Hindlimb muscle (tissue), 1 donor: ENCODE measurements at places on chromosomes 12 and 14.

DNA sequence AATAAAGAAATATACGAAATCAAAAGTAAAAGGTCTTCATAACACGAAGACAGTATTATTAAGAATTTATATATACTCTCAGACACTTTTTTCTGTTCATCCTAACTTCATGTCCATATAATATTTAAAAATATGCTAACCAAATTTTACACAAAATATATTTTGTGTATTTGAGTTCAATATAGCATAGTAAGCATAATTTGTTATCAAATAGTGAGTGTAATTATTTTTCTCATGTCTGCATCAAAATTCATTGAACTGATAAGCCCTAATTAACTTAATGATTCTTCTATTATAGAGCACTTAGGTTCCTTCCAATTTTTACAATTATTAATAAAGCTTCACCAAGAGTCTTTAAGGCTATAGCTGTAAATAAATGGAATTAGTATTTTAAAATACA, 99.7 kb upstream of the SYT1 start:
- DNase-seq, result no peak

GRCh38 chr12:69998922-69999321, 173.9 kb downstream of the MYRFL start:
- DNase-seq, result no peak

- DNase-seq, result no peak
Observed at GRCh38 chr12:83818881-83819280, 1093.7 kb downstream of the SLC6A15 start.

- no peak for DNase-seq
Observed at GRCh38 chr12:8612629-8613028, at the start of gene AICDA. AICDA (minus strand) TSS chr12:8612859; CDS start chr12:8612767, 92 bp downstream.

GRCh38 chr12:94938583-94938982, 64.9 kb downstream of the NDUFA12 start:
- DNase-seq, result no peak

GRCh38 chr14:105028251-105028927, 7.5 kb upstream of the CDCA4 start:
- DNase-seq, result no peak

DNA sequence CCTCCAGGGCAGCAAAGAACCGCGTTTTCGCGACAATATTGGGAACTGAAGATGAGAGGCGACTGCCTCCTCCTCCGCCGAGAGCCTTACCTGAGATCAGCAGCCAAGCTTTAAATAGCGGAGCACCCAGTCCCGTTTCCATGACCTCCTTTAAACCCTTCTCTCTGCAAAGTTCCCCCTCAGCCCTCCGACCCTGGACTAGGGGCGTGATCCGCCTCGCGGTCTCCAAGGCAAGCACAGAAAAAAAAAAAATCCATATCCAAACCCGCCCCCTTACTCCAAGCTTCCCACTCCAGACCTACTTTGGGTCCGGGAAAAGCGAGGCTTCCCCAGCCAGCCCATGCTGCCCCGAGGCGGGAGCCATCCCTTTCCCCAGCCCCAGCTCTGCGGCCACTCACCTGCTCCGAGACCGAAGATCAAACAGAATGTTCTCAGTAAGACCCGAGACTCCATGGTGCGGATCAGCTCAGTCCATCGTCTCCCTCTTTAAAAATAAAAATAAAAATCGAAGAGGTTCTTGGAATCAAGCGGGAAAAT, 630 bp downstream of the NELL2 start:
- no peak for DNase-seq

DNA sequence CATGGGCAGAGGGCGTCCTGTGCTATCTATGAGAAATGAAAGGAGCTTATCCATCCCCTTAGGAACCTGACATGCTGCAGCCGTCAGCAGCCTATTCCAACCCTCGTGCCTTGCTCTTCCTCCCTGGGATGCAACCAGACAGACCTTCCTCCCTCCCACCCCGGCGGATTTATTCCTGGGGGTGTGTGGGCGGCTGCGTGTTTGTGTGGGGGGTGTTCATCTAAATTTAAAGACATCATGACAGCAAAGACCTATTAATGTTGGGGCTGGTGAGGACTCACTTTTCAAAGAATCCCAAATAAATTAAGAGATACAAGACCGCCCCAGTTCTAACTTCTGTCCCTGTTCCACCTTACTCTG, 52.0 kb downstream of the WSCD2 start:
- no peak for DNase-seq

- peak; percentile 92 for DNase-seq
Observed at GRCh38 chr12:75814851-75815754, 216.5 kb downstream of the PHLDA1 start.

DNA sequence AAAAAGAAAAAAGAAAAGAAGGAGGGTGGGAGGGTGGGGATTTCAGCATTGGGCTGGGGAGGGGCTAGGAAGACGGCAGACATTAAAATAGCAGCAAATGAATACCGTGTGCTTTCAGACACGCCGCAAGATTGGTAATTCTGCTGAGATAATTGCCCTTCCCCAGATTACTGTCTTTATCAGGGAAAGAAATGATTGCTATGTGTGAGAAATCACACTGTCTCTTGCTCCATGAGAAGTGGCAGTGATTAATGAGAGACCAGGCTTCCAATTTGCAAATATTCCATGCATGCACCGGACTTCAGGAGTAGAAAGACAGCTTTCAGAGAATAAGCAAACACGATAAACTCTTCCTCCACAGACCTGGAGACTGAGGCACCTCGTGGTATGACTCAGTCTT, 7.6 kb upstream of the KCNA5 start:
- no peak for DNase-seq

DNA sequence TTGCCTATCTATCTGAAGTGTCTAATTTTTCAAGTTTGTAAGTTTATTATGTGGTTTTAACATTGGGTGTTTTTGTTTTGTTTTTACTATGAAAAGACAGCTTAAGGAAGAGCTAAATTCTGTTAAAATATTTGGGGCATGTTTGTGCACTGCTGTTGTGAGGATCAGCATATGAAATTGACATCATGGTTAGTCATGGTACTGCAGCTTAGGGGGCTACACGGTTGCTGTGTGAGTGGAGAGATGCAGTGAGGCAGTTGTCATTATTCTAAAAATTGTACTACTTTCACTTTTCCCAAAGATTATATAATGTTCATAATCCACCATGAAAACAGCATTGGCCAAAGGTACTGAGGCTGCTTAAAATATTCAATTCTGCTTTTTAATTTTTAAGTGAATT, 49.0 kb downstream of the ZC3H14 start:
- DNase-seq, result no peak

DNA sequence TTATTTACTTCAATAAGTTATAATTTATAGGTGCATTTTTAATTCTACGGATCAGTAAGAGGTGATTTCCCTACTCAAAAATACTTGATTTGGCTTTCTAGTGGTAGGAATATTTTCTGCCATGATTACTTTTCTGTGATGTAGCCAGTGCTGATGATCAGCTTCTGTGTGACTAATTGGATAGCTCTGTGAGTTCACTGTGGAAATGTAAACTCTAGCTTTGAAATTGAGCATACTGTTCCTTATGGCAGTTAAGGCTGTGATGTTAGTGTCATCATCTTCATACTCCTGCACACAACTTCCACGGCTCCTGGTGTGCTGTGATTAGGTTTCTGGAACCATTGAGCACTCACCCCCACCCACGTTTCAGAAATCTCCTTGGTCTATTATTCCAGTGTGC, 48.2 kb downstream of the PLEKHA5 start:
- no peak for DNase-seq

- DNase-seq, result no peak
Observed at GRCh38 chr14:80404413-80404812, 193.1 kb upstream of the DIO2 start.

DNA sequence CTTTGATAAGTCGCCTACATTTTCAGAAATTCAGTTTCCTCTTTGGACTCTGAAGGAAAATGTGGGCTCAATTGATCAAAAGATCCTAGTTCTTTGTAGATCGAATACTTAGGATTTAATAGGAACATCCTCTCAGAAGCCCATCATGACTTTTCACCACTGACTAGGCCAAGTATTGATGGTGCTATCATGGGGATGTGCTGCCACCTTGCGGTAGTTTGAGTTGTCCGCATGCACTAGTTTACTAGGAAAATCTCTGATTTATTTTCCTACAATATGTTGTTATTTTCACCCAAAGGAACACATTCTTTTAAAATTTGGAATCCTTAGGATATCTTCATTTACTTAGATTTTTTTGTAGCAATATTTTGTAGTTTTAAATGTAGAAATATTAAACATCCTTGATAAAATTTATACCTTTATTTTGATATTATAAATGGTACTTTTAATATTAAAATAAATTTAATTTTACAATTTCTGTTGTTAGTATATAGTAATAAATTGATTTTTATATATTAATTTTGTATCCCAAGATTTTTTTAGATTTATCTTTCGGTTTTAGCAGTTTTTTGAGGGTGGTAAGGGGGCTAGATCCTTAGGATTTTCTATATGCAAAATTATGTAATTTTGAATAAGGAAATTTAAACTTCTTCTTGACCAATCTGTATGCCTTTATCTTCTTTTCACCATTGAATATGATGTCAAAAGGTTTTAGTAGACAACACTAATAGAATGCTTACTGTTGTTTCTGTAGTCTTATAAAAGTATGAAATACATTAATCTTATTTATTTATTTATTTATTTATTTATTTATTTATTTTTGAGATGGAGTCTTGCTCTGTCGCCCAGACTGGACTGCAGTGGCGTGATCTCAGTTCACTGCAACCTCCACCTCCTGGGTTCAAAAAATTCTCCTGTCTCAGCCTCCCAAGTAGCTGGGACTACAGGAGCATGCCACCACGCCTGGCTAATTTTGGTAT, 52.9 kb upstream of the OR9K2 start:
- DNase-seq, result peak; percentile 75

DNA sequence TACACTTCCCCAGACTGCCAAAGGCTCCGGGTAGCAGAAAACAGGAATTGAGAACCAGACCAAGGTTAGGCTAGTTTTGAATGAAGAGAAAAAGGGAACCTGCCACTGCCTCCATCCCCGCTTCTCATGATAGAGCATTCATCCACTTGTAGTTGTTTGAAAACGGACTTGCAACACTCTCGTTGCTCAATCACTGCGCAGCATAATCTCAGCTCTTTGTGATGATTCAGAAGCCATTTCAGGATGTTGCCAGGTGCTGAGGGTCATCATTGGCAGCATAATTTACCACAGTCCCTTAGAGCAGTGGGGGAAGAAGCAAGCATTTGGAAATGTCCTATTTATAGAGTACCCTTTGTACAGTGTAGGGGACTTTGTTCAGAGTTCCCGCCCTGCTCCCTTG, 25.6 kb downstream of the KCNK13 start:
- no peak for DNase-seq

- peak; percentile 66 for DNase-seq
Observed at GRCh38 chr14:28603606-28604005, 163.0 kb upstream of the FOXG1 start.

GRCh38 chr14:22870811-22871223, 723 bp upstream of the LRP10 start:
- DNase-seq, result no peak

GRCh38 chr14:93946104-93946503, 19.0 kb downstream of the FAM181A start:
- DNase-seq, result no peak

DNA sequence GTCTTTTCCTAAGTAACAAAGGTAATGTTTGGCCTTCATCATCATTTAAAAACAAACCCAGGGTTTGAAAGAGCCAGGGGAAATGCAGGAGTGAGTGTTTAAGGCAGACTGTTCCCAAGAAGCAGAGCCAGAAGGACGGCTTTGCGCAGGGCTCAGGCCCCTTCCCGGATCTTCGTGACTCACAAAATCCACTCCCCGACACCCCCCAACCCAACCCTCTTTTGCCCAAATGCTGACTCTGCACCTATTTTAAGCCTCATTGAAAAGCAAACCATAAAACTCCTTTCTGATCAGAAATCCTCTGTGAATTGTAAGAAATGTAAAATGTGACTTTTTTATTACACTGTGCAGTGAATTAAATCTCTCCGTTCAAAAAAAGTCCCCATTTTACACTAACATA, 67.5 kb downstream of the SETD3 start:
- DNase-seq, result peak; percentile 13
